T-cell (primary cell): ENCODE measurements at places on chromosomes 7 and 10. TPM values are rescaled to one million over a fixed set of nuclear protein-coding genes. Genes with fewer than 3 reads are reported as not detected.

Gene UTF1
- total RNA-seq, result not detected

Gene NOD1
- total RNA-seq, result 24.6 TPM

Gene SFRP5
- 2.4 TPM for total RNA-seq

Gene HOXA13
- not detected for total RNA-seq

Gene CCDC172
- total RNA-seq, result not detected

Gene PDGFA
- total RNA-seq, result 0.66 TPM

Gene LBX1
- total RNA-seq, result not detected

Gene MMD2
- not detected for total RNA-seq

- DNase-seq, result no peak
Measured at GRCh38 chr7:50655490-50655889, 90.3 kb upstream of the DDC start.

GRCh38 chr10:61682323-61682722 lies 19.6 kb downstream of the CABCOCO1 start:
- DNase-seq, result no peak

- DNase-seq, result no peak
Measured at GRCh38 chr7:121330053-121330833, 1.4 kb downstream of the WNT16 start.

DNA sequence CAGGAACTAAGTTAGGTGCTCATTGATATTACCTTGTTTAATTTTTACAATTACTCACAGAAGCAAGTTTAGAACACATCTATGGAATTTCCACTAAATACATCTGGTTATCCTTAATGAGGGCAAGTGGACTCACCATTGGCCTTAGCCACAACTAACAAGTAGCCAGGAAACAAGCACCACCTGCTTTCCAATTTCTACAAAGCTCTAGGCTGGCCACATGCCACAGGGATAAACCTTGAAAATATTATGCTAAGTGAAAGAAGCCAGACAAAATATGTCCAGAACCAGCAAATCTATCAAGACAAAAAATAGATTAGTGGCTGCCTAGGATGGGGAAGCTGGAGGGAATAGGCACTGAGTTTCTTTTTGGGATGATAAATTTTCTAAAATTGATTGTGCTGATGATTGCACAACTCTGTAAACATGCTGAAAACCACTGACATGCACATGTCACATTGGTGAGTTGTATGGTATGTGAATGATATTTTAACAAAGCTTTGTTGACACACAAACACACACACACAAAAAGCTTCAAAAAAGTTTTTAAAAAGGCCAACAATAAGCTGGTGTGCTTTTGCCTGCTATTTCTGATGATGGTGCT lies 179.4 kb downstream of the CPEB3 start:
- no peak for DNase-seq

GRCh38 chr10:129078346-129078745 lies 388.7 kb upstream of the MGMT start:
- DNase-seq, result no peak

GRCh38 chr7:33066771-33067170 lies 4.2 kb upstream of the NT5C3A start:
- no peak for DNase-seq

DNA sequence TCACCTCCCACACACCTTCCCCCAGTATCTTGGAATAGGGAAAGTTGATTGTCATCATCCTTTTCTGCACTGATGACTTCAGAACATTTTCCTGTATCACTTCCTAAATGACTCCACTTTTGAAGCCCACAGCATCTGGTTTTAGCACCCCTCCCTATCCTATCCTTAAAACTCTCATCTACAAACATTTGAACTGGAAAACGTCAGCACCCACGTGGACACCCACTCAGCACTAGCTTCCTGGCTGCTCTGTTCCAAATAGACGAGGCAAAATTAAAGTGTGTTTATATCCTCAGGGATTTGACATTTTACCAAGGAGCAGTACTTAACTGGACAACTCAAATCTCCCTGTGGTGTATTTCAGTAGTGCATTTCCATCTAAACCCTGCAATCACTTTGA lies 73.9 kb downstream of the REEP3 start:
- DNase-seq, result no peak

- no peak for DNase-seq
Measured at GRCh38 chr7:117582219-117582704, 102.4 kb downstream of the CFTR start.

DNA sequence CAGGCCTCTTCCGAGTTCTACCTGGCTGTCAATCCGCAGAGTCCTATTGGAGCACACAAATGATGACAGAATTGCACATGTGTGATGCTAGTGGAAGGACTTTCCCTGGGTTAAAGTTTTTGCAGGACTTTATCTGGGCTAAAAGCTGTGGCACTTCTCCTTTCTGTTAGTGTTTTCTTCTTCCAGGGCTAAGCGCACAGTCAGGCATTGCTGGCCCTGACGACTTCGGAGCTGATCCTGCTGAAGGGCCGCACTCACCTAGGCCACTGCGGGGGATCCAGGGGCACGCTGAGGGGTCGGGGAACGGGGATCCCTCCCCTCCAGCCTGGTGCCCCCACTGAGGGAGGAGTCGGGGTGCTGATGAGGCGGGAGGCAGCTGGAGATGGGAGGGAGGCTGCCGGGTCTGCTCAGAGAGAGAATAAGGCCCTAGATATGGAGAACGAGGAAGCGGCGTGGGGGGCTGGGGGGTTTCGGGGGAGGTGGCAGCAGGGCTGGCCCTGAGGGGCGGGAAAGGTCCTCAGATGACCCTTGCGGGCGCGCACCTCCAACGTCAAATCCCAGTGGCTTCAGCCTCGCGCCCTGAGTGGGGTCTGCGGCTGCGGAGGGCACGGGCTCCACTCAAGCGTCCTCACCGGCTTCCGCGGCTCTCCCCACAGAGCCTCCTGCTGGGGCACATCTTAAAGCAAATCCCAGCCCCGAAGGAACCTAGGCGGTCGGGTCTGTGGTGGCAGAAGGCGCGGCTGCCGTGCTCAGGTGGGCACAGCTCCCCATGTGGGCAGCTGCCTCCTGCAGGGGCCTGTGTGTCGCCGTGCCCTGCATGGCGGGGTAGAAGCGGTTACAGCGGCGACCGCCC lies 30.9 kb downstream of the AGR3 start:
- no peak for DNase-seq

DNA sequence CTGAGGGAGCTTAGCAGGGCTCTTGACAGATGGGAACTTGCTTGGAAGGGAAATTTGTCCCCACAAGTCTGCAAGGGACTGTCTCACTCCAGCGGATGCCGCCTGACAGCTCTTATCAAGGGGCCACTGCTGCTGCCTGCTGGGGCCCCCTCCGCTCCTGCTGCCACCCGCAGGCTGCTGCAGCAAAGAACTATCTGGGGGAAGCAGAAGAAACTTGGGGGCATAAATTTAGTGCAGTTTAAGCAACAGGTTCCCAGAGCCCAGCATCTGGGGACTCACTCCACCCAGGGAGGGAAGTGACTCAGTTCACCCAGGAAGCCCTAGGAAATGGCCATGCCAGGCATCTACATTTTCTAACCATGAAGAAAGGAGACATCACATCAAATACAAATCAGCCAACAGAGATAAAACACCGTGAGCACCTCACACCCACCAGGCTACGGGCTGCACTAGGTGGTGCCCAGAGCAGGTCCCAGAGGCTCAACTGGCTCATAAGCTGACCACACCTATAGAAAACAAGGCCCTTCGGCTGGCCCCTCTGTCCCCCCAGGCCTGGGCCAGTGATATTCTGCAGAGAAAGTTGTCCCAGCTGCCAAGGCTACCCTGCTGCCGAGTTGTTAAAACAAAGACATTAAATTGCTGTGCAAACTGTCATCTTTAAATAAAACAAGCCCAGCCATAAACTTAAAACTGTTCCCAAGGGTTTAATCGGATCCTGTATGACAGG lies 3.7 kb downstream of the RGS10 start:
- peak; percentile 31 for DNase-seq

DNA sequence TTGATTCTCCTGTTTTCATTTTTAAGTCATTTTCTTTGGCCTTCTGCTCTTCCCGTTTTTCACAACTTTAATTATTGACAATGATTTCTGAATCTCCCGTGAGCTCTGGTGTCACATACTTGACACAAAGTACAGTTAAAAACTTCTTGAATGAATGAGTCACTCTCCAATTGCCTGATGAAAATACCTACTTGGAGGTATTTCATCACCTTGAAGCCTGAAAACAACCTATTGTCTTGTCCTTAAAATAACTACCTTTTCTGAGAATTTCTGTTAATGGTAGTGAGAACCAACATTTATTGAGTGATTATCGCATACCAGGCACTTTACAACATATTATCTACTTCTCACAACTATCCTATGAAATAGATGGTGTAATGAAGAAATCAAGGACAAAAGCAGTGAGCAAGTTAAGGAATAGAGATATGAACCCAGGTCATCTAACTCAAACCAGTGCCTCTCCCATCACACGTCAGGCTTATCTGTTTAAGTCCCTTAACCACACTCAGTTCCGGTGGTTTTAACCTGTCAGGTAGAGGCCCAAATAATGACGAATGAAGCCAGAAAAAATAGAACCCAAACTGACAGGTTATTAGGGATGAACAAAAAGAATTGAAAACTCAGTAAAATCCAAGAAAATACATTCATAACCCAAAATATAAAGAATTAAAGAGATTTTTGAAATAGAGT lies 11.6 kb downstream of the BET1 start:
- DNase-seq, result no peak

DNA sequence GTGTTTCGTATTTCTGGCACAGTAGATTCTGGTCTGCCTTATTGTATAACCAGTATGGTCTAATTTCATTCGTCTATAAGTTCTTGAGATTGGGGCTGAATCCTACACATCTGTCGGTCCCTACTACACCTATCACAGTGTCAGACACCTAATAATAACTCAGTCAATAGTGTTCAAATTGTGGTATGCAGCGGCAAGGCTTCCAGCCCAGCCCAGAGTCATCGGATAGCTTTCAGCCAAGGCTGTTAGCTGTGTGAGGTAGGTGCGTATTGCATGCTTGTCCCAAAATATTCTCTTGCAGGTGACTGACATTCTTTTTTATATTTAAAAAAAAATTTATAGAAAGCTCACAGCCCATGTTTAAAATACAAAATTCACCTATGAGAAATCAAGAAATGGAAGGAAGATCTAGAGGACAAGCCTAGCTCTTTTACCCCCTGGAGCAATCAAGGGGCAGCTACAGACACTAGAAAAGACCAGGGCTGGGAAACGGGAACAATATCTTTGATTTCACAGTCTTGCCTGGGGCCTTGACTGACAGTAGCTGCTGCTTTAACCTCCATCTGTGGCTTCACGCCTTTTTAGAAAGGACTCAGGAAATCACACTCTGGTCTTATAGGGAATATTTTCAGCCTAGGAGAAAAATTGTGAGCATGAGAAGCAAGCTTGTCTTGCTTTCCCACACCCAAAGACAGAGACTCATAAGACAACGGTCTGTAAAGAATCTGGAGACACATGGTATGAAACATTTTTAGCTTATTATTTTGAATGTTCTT lies 9.5 kb upstream of the ASB4 start:
- no peak for DNase-seq

DNA sequence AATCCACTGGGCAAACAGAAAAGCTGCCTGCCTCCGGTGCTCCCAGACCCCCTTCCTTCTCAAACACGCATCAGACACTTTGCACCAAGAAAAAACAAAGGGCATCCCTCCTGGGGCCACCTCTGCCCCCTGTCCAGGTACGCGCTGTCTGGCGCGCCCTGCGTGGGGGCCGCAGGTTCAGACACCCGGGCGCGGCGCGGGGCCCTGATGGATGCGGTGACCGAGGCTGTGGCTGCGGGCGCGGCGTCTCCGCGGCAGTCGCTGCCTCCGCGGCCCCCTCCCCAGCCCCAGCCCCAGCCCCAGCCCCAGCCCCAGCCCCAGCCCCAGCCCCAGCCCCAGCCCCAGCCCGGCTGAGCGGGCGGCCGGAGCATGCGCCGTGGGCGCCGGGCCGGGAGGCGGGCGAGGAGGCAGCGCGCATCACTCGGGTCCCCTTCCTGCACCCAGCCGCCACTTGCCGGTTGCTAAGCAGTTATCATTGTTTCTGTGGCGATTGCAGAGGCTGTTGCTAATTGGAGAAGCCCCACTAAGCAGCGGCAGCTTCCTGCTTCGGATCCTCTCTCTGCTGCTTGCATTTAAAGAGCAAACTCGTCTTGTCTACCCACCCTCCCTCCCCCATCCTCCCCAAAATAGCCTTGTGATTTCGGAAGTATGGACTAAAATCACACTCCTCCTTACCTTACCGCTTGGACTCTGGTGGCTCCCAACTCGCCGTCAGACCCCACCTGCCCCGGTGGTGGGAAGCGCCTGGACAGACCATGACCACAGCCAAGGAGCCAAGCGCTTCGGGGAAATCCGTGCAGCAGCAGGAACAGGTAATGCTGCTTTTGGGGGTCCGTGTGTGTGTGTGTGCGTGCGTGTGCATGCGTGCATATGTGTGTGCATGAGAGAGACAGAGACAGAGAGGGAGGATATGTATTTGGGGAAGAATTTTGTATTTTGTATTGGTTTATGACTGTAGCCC lies 252.8 kb downstream of the DPP6 start:
- no peak for DNase-seq

DNA sequence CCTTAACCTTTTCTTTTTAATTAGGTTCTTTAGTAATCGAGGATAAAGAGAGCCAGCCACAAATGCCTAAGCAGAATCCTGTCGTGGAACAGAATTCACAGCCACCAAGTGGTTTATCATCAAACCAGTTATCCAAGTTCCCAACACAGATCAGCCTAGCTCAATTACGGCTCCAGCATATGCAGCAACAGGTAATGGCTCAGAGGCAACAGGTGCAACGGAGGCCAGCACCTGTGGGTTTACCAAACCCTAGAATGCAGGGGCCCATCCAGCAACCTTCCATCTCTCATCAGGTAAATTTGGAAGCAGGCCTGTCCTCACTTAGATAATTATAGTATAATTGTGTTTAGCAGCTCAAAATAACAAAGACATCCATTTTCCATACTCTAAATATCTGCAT lies 94.6 kb downstream of the TRIM24 start:
- DNase-seq, result no peak

- no peak for DNase-seq
Measured at GRCh38 chr10:121131014-121131413, 279.9 kb downstream of the WDR11 start.

DNA sequence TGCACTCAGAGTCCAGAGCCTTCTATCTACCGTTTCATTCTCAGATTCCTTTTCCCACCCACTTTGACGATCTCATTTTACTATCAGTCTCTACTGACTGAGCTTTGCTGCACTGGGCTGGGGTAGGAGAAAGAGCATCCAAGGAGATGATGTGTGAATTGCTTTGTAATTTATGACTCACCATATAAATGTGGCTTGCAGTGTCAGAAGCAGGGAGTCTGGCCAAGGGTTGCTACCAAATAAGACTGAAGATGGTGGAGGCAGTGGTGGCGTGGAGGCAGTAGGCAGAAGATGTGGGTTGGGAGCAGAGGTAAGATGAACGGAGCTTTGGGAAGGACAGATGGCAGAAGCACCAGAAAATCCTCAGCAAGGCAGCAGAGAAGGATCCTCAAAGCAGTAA lies 73.3 kb upstream of the AGK start:
- no peak for DNase-seq
